ENCODE measurements at places on chromosomes 5 and 9. TPM values are rescaled to one million over a fixed set of nuclear protein-coding genes. Genes with fewer than 3 reads are reported as not detected.

Gene TSSK1B
- not detected for total RNA-seq

Gene C1QTNF3
- total RNA-seq = 16.1 TPM

Gene ZNF483
- 65.7 TPM for total RNA-seq

Gene TMEM252
- total RNA-seq = not detected

Gene PCDHA2
- total RNA-seq = 10.4 TPM

Gene CD180
- total RNA-seq = 1.2 TPM

Gene GAS1
- total RNA-seq = 9.9 TPM

Gene IRX1
- total RNA-seq = 12.7 TPM

Gene GHR
- total RNA-seq = 6.0 TPM

Gene DBH
- under 0.01 TPM for total RNA-seq

Gene ANKS6
- total RNA-seq = 6.7 TPM

Gene SLC28A3
- total RNA-seq = 0.23 TPM

Gene BRINP1
- 93.0 TPM for total RNA-seq

Gene ARHGEF39
- total RNA-seq = 0.46 TPM

Gene ITGA2
- total RNA-seq = 4.4 TPM

Gene PHF24
- total RNA-seq = 45.2 TPM

Gene SPATA31C1
- not detected for total RNA-seq

Gene GCNT4
- total RNA-seq = 0.92 TPM

Gene SH3PXD2B
- 27.0 TPM for total RNA-seq

Gene NR5A1
- total RNA-seq = 0.69 TPM

Gene TRIM7
- total RNA-seq = 1.6 TPM

Gene VDAC1
- total RNA-seq = 238 TPM

Gene CNTNAP3B
- total RNA-seq = 39.7 TPM

Gene BASP1
- 460 TPM for total RNA-seq

Gene PCDHA11
- 22.8 TPM for total RNA-seq

Gene PITX1
- not detected for total RNA-seq

Gene STK32A
- 25.4 TPM for total RNA-seq

Gene COL27A1
- total RNA-seq = 1.6 TPM

Gene CLTB
- 80.7 TPM for total RNA-seq

Gene GRIA1
- total RNA-seq = 141 TPM

Gene GABRB2
- total RNA-seq = 117 TPM

Gene AP3B1
- 34.8 TPM for total RNA-seq

Gene ALDH1A1
- 20.8 TPM for total RNA-seq

Gene PRKAA1
- total RNA-seq = 55.6 TPM

Gene SPATA31D4
- total RNA-seq = not detected
